T-helper 17 cell (primary cell): ENCODE measurements at places on chromosomes 5 and 9.

DNA sequence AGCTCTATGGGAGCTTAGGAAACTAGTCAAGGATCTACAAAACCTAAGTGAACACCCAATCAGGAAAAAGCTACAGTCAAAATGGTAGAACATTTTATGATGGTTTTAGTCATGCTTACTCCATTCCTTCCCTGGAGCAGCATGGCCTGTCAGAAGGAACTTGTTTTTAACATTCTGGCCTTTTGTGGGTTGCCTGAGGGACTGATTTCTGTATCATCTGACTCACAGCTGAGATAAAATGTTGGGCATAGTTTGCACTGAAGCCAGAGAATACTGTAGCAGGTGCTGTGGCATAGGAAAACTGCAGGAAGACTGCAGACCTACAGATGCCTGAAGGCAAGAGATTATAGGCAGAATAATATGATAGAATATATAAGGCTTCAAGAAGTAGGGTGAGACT lies 719.6 kb upstream of the GRAMD2B start:
- no peak for DNase-seq

- no peak for DNase-seq
Measured at GRCh38 chr9:3740690-3741419, 215.1 kb upstream of the RFX3 start.

DNA sequence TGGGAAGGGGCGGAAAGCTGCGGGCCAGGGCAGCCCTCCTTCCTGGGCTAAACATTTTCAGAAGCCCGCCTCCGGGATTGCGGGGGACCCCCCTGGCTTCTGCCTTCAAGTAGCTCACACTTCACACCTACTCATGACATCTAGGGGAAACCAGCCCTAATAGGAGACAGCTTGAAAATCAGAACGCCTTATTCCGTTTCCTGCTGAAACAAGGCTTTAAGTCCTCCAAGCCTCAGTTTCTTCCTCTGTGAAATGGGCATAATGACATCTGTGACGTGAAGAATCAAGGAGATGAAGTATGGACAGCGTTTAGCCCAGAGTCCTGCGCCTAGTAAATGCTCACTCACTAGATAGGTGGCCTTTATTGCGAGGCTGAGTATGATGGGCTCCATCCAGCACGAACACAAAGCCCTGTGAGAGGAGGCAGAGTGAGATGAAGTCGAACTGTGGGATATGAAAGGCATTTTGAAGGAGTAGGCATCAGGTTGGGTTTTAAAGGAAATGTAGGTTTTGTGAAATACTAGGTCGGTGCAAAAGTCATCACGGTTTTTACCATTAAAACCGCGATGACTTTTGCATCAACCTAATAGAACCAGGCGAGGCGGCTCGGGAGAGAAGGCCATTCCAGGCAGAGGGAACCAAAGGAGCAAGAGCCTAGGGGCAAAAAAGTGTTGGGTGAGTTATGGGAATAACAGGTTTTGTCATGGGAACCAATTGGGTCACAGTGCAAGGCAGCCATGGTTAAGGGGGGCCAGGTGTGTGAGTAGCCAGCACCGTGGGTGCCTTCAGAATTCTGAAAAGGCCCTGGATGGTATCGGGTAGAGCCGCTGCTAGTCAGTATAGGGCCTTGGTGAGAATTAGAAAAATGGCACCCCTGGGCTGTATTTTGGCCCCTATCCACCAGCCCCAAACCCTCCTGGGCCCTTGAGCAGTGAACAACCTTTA lies 1.0 kb upstream of the TSC1 start:
- DNase-seq, result no peak

DNA sequence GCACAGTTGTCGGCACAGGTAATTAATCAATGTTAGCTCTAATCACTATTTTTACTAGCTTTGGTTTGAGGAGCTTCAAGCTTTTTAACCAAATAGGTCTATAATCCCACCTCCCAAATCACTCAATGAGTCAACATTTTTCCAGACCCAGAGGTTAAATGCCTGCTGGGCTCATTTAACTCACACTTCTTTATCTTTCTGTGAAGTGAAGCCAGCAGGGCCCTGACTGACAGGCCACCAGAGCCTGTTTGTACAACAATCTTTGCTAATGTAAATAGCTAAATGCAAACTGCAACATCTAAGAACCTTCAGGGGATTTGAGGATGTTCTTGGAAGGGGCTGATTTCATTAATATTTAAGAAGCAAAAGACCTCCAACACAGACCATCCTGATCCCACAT lies 98.4 kb upstream of the NREP start:
- no peak for DNase-seq

GRCh38 chr9:70998962-70999361 lies 122.5 kb downstream of the TRPM3 start:
- DNase-seq, result no peak

- DNase-seq, result no peak
Measured at GRCh38 chr5:15807871-15808270, 307.9 kb downstream of the FBXL7 start.

DNA sequence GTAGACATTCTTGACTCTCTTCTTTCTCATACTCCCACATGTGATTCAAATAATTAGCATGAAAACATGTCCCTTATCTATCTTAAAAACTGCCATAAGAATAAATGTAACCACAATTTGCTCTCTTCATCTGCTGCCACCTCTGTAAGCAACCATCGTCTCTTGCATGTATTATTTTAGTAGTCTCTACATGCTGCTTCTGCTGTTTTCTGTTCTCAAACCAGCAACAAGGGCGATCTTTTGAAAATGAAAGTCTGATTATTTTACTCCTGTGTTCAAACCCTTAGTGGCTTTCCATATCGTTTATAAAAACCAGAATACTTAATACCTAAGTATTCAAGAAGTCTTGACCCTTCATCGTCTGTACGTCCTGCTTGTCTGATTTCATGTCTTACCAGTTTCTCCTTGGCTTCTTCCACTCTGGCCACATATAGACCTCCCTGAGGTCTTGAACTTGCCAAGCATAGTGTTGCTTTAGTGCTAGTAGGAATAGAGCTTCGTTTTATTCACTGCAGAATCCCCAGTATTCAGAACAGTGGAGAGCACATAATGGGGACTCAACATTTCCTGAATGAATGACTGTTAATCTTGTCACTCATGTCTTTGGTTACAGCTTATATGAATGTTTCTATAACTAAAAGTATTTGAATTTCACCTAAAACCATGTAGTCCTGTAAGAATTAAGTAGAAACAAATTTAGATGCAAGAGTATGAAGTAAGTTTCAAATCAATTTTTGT lies 10.6 kb downstream of the CDC42SE2 start:
- no peak for DNase-seq

DNA sequence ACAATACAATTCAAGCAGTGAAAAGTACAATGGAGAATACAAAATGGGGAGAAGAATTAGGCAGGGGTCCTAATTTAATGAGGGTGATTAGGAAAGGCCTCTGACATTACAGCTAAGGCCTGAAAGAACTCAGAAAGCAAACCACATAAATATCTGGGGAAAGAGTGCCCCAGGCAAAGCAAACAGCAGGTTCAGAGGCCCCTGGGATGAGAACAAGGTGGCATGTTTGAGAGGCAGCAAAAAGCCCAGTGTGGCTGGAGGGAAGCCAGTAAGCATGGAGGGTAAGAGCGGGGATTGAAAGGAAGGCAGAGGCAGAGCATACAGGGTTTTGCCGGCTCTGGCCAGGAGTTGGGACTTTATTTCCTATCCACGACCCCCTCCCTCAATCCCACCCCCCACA lies 33.4 kb upstream of the VDAC1 start:
- no peak for DNase-seq

GRCh38 chr5:36214436-36214835 lies 27.3 kb downstream of the NADK2 start:
- no peak for DNase-seq

DNA sequence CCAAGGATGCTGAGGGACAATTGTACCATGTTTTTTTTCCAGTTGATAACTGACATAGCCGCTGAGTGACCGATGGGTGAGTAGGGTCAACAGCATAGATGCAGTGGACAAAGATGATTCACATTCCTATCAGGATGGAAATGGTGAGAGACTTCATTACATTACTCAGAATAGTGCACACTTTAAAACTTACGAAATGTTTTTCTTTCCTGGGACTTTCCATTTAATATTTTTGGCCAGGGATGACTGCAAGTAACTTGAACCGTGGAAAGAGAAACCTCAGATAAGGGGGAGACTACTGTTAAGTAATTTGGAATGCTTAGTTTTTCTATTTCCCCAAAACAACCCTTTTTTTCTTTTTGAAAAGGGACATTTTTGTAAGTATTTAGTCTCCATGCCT lies 3.0 kb upstream of the TUSC1 start:
- no peak for DNase-seq

DNA sequence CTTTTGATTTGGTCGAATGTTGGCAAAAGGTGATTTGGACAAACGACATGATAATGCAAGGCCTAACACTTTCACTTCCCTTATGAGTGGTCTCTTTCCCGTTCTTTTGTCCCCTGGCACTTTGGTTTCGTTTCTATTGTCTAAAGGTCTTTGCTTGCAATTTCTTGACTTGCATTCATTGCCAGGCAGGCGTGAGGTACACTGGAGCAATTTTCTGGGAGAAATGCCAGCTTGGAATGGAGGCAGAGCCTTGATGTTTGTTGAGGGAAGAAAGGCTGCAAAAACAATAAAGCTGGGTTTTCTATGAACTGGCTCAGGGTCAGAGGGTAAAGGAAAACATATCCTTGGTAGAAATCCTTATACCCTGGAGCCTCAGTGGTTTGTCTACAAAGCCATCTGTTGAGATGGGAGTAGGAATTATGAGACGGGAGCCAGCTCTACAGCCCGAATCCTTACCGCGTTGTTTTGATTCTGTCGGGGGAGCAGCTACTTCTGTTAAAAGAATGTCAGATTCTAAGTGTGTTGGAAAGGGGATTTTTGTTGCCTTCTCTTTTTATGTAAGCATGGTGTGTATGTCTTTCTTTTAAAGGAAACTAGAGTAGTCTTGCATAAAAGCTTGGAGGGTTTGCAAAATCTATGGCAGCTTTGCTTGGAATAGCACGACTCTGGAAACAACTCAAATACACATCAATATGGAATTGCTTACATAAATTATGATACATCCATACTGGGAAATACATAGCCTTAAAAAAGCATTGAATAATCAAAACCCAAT lies 158.9 kb downstream of the RMI1 start:
- DNase-seq, result no peak

GRCh38 chr5:61617039-61617438 lies 285.0 kb downstream of the ZSWIM6 start:
- no peak for DNase-seq

GRCh38 chr9:95801797-95802196 lies 73.7 kb upstream of the ERCC6L2 start:
- no peak for DNase-seq

- DNase-seq, result no peak
Measured at GRCh38 chr9:107982001-107982400, 492.4 kb upstream of the KLF4 start.
